ENCODE measurements at places on chromosomes 7 and 10.

DNA sequence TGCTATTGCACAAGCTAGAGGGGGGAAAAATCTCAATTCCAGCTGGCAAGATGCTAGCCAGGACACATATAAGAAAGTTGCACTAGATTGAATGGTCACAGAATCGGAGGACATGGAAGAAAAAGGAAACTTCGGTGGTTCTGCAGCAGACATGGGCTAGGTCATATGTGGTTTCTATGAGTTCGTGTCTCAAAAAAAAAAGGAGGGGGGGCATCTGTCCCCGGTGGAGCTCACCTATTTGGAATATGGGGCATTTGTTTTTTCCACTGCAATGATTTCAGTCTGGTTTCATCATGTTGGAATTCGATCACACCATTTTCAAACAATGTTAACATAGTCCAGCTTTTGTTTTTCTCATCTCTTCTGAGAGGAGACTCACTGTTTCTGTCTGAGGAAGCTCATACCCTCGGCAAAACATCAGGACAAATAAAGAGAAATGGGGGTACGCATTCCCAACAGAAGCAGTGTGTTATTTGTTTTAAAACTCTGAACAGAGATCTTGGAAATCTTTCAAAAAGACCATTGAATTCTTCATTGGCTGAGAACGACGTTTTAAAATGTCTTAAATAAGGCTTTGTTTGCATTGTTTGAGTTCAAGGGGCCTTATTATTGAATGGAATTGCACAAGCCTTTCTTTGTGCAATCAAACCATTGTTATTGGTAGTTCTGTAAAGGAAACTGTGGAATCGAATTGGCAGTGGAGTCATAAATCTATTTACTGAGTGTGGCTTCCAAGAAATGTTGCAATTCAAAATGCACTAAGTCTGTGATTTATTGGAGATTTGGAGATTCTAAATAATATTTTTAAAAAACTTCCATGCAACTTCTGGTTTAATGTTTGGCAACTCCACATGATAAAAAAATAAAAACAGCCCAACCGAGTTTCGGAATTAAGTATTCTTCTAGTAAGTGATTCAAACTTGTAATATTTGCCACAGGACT, 173.2 kb downstream of the RTKN2 start:
- no peak for DNase-seq

DNA sequence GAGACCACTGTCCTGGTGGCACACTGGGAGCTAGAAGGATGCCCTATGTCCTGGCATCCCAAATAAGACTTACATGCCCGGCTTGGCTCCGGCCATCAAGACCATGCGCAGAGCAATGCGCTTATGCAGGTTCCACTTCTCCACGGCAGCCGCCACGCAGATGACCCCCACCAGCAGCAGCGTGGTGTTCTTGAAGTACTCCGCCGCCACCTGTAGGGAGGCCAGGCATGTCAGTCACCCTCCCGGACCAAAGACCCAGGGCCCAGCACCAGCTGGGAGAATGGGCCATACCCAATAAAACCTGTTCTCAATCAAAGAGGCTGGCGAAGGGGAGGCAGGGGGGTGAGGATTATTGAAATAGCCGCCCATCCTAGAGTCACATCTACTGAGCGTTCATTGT, 19.9 kb downstream of the SLC13A4 start:
- no peak for DNase-seq

DNA sequence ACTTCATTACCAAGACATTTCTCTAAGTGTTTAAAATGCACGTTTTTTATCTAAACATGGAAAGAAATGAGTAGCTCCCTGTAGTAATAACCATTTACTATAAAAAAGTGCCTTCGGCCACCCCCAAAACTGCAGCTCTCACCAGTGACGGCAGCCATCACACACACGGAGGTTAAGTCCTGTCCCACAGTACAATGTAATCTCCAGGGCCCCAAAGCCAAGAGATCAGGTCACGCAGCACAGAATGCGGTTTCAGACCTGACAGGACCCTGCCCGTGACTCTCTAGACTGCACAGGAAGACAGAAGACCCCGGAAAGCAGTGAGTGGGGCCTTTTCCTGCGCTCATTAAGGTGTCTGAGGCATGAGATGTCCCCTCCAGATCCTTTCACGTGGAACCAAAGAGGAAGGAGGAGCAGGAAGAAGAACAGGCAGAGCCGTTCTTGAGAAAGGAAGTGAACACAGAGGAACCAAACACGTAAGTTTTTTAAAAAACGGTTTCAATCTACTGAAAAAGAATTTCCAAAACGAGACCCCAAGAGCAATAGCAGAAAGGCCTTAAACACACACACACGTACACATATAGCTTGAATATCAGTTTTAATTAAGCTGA, 125.7 kb downstream of the ZMYND11 start:
- no peak for DNase-seq

DNA sequence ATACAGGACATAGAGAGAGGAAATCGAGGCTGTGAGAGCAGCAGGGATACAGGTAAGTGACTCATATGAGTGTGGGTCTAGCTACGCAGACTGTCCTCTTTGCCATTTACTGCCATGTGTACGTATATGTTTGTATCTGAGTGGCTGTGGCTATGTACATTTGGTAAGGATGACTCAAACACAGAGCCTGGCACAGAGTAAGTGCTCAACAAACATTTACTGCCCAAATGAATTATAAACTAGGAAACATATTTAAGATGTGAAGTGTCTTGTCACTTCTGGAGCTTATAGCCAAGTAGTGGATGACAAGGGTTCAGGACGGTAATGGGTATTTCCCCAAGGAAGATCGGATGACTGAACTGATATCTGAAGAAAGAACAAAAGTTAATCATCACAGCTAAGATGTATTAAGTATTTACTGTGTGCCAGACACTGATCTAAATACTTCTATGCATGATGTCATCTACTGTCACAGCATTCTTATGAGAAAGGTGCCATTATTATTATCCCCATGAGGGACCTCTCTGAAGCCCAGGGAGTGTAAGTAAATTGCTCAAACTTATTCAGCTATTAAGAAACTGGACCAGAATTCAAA, 6.0 kb downstream of the MRPL43 start:
- DNase-seq: no peak

- DNase-seq: no peak
Measured at GRCh38 chr10:11684717-11685645, 57.2 kb upstream of the ECHDC3 start.

DNA sequence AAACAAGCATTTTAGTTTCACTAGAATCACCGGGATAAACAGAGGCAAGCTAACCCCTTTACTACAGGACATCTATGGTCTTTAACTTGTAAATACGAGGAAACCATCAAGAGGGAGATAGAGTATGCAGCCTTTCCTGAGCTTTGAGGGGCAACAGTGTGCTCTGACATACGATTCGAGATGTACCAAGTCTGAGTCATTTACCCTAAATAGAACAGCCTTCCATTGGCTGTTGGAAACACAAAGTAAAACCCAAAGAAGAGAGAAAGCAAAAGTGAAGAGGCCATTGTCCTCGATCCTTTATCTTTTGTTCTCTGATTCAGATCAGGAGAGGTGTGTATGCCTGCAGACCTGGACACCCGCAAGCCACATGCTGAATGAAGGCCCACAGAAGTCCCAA, 289.5 kb downstream of the KCNMA1 start:
- DNase-seq: no peak

- DNase-seq: peak; percentile 66
Measured at GRCh38 chr10:123470336-123470921, 195.7 kb upstream of the GPR26 start.

- DNase-seq: no peak
Measured at GRCh38 chr7:137704723-137705122, 142.1 kb downstream of the DGKI start.

GRCh38 chr10:36251068-36251467, 609.0 kb upstream of the FZD8 start:
- DNase-seq: no peak

DNA sequence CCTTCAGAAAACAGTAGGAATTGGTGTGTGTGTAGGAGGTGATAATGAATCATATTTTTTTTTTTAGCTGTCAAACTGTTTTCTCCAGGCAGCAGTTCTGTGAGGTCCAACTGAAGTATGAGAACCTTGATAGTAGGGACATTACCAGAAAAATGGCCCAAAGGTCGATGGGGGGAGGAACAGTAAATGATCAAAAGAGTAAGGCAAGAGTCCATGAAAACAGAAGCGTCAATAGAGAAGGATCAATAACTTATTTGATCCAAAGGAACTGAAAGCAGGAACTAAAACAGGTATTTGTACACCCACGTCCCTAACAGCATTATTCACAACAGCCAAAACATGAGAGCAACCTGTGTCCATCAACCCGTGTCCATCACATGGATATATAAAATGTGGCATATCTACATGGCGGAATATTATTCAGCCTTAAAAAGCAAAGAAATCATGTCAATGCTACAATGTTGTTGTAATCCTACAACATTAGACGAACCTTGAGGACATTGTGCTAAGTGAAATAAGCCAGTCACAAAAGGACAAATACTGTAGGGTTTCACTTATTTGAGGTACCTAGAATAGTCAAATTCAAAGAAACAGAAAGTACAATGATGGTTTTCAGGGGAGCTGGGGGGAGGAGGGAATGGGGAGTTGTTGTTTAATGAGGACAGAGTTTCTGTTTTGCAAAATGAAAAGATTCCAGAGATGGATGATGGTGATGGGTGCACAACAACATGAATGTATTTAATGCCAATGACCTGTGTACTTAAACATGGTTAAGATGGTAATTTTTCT, 214.0 kb upstream of the KLF14 start:
- DNase-seq: no peak

DNA sequence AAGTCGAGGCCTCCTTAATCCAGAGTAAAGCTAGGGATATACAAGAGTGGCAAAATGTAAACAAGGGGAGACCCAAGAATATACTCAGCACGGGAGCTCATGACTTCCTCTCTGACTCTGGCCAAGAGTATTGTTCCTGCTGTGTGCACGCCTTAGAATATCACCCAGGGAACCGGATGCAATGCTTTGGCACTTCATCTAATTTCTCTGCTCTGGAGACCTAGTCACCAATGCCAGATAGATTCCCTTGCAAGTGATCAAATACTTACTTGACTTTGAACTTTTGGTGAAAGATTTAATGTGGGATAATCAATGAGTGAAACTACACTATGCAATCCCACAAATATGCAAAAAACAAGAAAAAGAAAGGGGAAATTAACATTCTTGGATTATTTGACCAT, 695.5 kb downstream of the INHBA start:
- DNase-seq: no peak

DNA sequence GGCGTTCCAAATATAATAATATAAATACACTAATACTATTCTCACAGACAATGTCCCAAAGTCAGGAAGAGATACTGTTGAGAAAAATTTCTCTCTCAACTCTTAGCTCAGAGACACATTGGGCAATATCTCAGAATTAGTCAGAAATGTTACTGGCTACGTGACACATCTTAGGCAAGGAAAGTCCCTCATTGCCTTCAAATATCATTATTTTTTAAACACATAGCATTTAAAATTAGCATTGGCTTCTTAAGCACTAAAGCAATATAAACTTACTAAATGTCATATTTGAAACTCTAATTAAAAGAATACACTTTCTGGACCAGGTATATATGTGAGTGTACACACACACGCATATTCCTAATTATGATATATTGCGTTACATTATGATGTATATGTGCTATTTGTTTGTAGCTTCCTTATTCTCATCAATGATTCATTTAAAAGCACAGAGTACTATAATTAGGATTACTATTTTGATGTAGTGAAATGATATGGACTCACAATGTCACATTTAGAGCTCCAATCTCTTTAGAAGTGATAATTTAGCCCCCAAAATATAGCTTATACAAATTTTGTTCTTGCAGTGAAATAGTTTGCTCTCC, 255.8 kb downstream of the TWIST1 start:
- DNase-seq: no peak

DNA sequence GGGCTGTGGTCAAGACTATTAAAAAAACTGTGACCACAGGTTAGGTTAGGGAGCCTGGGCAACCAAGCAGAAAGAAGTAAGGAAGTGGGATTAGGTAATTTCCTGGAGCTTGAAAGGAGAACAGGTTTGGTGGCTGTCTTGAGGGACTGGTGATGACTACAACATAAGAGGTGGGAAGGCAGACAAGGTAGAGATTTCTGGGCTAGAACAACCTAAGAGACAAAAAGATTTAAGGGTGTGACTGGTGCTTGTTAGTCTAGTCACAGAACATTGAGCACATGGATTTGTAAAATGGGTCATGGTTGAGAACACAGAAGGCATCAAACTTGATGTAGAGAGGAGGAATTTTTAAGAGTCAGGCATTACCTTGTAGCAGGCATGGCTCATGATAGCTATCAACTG, 123.7 kb upstream of the ASAH2 start:
- DNase-seq: no peak

DNA sequence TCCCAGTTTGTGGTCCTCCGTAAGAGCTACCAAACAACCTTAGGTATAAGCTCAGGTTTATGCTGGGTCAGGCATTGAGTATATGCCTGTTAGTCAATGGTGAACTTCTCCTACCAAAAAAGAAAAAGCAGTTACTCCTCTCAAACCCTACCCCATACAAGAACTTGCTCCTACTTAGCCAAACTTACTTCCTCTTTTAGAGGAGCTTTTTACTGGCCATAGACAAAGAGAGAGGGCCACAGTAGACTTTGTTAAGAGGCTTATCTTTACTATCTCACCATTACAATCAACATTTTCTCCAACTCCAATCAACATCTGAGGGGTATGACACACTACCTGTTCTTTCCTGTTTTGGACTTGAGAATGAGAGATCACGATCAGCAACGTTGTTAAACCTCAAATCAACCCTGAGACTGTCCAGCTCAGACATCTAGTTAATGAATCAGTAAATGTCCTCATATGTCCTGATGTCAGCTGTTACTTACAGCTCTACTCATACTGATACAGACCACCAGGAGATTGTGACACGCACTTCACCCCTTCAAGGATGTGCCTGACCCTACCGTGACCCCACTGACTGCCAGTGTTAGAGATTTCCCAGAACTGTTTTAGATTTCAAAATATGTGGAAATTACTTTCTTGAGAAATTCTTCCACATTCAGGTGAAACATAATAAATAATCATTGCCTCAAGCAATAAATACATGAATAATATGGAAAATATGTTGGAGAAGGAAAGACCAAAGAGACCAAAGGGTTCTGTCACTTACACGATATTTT, 18.4 kb upstream of the CCDC71L start:
- DNase-seq: no peak

DNA sequence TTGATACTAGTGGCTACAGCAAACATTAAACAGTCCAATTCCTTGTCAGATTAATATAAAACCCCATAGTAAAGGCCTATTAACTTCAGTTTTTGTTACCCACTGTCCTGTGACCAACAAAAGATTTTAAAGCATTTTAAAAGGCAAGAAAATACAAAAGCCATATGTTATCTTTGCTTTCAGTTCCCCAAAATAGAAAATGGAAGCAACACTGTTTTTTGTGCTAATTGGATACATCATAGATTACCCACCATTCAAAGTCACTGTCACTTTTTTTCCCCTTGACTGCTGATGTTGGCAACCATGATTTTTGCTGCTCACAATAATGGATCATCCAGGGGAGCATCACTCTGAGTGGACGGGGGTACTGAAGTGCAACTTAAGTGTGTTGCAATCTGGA, 52.4 kb upstream of the TMEM140 start:
- no peak for DNase-seq

- DNase-seq: no peak
Measured at GRCh38 chr7:32223721-32224120, 153.5 kb upstream of the PDE1C start.
